Stimulated activated CD4-positive, alpha-beta T cell treated with anti-CD3 and anti-CD28 coated beads, Interleukin-2, amount 100 ng/mL, for 24 hours (primary cell): ENCODE measurements at places on chromosomes 7 and 10.

DNA sequence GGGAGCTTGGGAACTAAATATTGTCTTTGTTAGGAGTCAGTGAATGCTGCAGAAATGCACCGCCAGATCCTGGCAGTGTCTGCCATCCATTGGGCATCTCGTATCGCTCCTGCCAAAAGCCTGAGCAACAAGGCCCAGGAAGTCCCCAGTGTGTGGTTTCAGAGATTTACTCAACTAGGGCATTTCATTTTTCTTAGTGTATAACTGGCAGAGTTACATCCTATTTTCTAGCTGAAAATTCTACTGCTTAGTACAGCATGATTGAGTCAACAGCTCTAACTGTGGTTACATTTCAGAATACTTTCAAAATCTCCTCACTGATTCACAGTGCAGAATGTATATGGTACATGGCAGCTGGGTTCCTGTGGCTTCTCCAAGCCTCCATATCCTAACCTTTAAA lies 95.8 kb upstream of the CREB5 start:
- DNase-seq = no peak

DNA sequence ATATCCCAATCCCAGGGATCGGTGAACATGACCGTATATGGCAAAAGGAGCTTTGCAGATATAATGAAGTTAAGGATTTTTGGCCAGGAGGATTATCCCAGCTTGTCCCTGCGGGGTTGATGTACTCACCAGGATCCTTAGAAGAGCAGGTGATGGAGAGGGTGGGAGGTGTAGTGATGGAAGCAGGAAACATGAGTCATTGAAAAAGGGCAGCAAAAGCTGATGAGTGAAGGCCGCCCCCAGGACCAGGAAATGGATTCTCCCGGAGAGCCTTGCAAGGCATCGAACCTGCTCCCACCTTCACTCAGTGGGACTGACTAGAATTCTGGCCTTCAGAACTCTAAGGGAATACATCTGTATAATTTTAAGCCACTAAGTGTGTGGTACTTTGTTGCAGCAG lies 5.2 kb upstream of the NUPR2 start:
- DNase-seq = no peak

DNA sequence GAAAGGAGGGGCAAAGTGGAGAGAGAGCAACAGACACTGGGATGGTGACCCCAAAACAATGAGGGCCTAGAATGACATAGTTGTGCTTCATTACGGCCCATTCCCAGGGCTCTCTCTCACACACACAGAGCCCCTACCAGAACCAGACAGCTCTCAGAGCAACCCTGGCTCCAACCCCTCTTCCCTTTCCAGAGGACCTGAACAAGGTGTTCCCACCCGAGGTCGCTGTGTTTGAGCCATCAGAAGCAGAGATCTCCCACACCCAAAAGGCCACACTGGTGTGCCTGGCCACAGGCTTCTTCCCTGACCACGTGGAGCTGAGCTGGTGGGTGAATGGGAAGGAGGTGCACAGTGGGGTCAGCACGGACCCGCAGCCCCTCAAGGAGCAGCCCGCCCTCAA lies 20.7 kb downstream of the PRSS2 start:
- DNase-seq = no peak

- DNase-seq = no peak
Observed at GRCh38 chr10:71074176-71074755, 138.1 kb upstream of the UNC5B start.

DNA sequence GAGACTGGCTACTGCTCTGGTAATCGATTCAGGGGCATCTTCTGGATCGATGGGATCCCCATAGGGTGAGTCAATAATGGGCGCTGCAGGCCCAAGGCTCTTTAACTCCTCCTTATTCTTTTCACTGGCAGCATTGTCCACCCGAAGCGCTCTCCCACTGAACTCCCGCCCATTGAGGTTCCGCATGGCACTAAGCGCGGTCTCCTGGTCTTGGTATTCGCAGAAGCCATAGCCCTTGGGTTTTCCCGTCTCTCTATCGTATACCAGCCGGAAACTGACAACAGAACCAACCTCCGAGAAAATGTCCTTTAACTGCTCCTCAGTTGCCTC lies 285 bp downstream of the CSTF2T start:
- no peak for DNase-seq

GRCh38 chr10:72263613-72264241 lies 10.0 kb upstream of the DDIT4 start:
- DNase-seq = no peak

- no peak for DNase-seq
Observed at GRCh38 chr7:84412161-84412969, 217.8 kb upstream of the SEMA3A start.

GRCh38 chr7:128384726-128385125 lies 23.2 kb upstream of the PRRT4 start:
- DNase-seq = no peak

GRCh38 chr10:78627254-78627795 lies 441.4 kb upstream of the ZMIZ1 start:
- DNase-seq = no peak

- no peak for DNase-seq
Observed at GRCh38 chr7:51706851-51707250, 390.2 kb upstream of the COBL start.

DNA sequence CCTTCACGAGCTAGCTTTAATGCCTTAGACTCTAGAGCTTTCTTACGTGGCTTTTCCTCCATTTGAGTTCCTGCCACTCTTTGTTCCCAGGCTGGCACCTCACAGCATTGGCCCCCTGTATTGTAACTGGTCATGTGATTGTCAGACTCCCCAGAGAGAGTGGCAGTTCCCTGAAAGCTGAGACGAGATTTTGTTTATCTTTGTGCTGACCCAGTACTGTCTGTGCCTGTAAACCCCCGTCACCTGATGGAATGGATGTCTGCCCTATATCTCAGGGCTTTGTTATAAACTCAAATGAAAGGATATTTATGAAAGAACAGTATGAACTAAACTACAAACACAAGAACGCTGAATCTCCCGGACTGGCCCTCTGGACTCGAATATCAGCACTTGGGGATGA lies 13.0 kb downstream of the NOBOX start:
- DNase-seq = no peak

DNA sequence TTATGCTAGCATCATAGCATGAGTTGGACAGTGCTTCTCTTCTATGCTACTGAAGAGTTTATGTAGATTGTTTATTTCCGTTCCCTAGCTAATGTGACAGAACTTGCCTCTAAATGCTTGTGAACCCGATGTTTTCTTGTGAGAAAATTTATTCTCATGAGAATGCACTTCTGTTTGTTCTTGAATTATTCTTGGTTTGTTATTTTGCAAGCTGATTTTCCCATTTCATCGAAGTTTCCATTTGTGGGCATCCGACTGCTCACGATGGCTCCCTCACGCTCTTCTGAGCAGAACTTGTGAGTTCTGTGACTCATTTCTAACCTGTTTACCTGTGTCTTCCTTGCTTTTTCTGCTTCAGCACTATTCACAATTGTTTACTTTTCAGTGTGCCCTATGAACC lies 59.9 kb downstream of the WDFY4 start:
- DNase-seq = no peak

DNA sequence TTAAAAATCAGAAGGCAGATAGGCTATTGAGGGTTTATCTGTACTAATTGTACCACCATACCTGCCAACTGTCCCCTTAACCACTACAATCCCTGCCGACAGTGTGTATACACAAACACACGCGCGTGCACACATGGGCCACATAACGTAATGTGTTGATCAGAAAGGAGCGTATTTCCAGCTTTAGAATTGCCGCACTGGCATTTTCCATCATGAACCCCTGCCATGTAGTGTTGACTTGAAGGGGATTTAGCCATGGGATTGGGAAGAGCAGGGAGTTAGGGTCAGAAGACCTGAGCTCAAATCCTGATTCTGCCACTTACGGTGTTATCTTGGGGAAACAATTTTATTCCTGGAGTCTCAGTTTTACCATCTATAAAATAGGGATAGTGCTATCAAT lies 158.9 kb downstream of the TCF7L2 start:
- no peak for DNase-seq
